ENCODE measurements at places on chromosomes 11 and 22. TPM values are rescaled to one million over a fixed set of nuclear protein-coding genes. Genes with fewer than 3 reads are reported as not detected.

The C22orf15 gene
- not detected for total RNA-seq

The MS4A6A gene
- total RNA-seq: 137 TPM

The PDGFB gene
- total RNA-seq: 7.1 TPM

The TMEM258 gene
- 34.5 TPM for total RNA-seq

The OR52I1 gene
- total RNA-seq: not detected

The OOSP1 gene
- total RNA-seq: not detected

The AIFM3 gene
- 2.0 TPM for total RNA-seq

The MIEF1 gene
- 18.4 TPM for total RNA-seq

The DNAJB7 gene
- total RNA-seq: not detected

The SCUBE2 gene
- 0.78 TPM for total RNA-seq

The CYP2D6 gene
- 0.23 TPM for total RNA-seq

The FOXRED2 gene
- 3.1 TPM for total RNA-seq

The CDC42EP1 gene
- total RNA-seq: 19.0 TPM

The OR10D3 gene
- total RNA-seq: not detected

The MAPK8IP1 gene
- 14.1 TPM for total RNA-seq

The TTLL1 gene
- 8.0 TPM for total RNA-seq

The GLYATL2 gene
- not detected for total RNA-seq

Measured in gastroesophageal sphincter (tissue), 4 donors.